ENCODE measurements at places on chromosomes 16 and 17. TPM values are rescaled to one million over a fixed set of nuclear protein-coding genes. Genes with fewer than 3 reads are reported as not detected.

- DNase-seq = no peak
Measured at GRCh38 chr17:64055183-64056142, 35.0 kb upstream of the ICAM2 start.

DNA sequence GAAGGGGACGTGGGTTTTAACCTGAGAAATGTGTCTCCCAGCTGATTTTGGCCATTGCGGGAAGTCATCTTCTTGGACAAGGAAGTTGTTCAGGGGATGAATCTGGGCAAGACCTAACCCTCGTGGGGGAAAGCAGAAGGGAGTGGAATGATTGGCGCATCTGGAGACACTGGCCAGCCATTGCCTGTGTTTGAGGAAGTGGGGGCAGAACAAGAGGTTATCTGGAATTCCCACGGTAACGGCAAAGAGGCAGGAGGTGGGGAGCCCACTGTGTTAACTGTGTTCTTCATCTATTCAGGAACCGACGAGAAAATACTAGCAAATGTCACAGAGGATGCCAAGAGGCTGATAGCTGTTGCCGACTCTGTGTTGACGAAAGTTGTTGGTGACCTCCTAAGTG lies 66.9 kb downstream of the RNF213 start:
- no peak for DNase-seq

DNA sequence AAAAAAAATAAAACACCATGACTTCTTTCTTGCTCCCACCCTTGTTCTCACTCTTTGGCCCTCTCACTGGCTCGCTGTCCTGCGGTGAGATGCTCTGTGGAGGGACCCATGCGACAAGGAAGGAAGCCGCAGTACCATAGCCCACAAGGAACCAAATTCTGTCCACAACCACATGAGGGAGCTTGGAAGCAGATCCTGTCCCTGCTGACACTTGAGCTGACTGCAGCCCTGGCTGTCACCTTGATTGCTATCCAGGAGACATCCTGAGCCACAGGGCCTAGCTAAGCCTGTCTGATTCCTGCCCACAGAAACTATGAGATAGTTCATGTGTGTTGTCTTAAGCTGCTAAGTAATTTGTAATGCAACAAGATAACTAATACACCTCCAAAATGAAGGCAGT lies 4.8 kb upstream of the MT2A start:
- DNase-seq = peak; percentile 75

GRCh38 chr17:81572563-81573168 lies 20.5 kb upstream of the FAAP100 start:
- DNase-seq = no peak

- no peak for DNase-seq
Measured at GRCh38 chr17:74082886-74083285, 120.6 kb upstream of the RPL38 start.

The SMPD3 gene
- total RNA-seq = not detected

Data from M059J (cell line).